ENCODE measurements at places on chromosomes 12 and 14. TPM values are rescaled to one million over a fixed set of nuclear protein-coding genes. Genes with fewer than 3 reads are reported as not detected.

DNA sequence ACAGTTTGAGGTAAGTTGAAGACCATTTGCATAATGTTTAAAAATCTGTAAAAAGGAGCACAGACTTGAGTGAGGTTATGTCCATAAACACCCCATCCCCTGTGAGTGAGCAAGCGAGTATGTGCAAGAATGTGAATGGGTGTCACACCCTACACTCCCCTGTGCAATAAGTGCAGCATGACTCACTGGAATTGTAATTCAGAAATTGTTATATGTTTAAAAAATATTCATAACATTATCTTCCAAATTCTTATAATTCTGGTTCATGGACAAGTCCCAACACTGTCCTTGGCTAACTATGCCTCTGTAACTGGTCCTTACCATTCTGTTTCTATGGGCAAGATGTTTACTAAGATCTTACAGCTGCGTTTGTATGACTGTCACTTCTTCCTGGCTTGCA lies 207.8 kb upstream of the FAR2 start:
- no peak for DNase-seq

GRCh38 chr12:4120316-4120917 lies 153.1 kb upstream of the CCND2 start:
- DNase-seq = no peak

DNA sequence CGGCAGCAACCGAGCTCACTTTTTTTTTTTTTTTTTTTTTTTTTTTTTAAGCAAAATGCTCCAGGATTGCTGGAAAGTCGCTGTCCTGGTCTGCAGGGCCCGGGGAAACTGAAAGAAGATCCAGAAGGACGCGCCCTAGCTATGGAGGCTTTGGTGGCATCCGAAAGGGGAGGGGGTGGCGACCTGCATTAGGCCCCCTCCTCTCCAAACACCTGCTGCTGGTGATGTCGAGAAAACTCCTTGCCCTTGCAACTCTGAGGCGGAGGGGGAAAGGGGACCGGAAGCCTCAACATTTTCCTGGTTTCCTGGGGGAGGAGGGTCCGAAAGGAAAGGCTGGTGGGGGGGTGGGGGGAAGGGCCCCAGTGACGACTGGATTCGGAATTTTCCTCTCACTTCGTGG lies 421.1 kb downstream of the VRK1 start:
- no peak for DNase-seq

DNA sequence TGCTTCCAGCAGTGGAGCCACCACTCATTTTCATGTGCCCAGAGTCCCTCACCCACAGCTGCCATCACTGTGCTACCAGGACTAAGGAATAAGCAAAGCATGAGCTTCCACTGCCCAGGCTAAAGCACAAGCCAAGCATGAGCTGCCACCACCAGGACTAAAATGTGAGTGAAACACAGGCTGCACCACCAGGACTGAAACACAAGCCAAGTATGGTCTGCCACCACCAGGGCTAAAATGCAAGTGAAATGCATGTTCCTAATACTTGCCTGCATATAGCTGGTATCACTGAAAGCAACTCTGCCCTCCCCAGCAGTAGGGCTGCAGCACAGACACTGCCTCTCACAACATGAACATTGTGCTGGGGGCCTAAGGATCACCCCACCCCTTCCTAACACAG lies 30.0 kb downstream of the CEP83 start:
- no peak for DNase-seq

The PPFIA2 gene
- total RNA-seq = not detected

The PTPRB gene
- not detected for total RNA-seq
